ENCODE measurements at places on chromosomes 12 and 14.
A peak's percentile ranks its signal among the peaks of the same experiment; 100 is the strongest.

DNA sequence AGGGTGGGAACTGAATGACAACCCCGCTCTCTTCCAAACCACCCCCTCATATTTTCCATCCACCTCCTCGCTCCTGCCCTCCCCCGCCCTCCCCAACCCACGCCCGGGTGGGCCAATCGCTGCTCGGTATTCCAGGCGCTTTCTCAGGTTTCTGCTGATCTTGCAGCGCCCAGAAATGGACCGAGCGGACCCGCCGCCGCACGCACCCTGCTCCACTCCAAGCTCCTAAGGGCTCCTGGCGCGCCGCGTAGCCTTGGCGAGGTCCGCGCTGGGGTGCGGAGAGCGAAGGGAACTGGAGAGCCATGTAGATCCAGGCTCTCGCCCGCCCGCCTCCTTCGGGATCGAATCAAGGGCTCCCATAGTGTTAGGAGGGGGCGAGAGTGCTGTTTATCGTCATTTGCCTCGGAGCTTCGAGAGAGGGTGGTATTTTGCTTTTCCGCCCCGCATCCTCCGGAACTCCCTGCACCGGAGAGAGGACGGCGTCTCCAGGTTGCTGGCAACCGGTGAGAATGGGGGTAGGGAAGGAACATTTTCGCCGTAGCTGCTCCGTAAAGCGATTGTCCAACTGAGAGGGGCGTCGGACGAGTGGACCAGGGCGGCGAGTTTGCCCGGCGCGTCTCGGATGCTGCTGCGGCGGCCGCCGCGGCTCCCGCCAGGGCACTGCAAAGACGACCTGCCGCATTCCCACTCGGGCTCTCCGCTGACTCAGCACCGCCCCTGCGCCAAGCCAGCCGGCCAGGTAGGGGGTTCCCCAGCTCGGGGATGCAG lies at the start of gene KCNA1:
TSS of gene KCNA1 (plus strand) at position 172 of the 768 bp plus-strand sequence. CDS start 1,474 bp downstream, outside the sequence.
- no peak for DNase-seq

DNA sequence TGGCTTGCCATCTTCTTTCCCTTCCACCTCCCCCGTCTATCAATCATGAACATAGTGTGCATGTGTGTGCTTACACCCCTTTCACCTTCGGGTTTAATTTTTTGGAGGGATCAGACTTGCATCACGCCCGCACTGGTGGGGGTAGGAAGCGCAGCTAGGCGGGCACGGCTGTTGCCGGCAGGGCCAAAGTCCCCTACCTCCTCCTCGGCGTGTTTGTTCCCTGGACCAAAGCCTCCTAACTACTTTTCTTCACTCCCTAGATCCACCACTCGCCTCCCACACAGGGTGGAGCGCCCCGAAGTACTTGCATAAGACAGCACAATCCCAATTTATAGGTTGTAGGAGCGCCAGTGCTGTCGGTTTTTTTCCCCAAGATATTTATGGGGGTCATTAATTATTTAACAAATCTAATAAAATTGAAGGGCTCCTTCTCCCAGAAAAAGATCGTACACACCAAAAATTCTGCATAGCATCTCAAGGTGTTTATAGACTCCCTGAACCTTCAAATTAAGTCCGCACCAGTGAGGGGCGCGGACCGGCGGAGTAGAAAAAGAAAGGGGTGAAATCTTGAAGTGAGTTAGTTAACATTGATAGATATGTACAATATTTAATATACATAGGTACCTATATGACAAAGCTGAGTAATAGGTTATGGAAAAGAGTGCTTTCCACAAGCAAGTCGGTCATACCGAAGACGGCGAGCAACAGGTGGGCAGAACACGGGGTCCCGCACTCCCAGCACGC lies 717 bp downstream of the PKP2 start:
- DNase-seq = no peak

GRCh38 chr12:65188179-65188701 lies 18.9 kb downstream of the LEMD3 start:
- DNase-seq = no peak

DNA sequence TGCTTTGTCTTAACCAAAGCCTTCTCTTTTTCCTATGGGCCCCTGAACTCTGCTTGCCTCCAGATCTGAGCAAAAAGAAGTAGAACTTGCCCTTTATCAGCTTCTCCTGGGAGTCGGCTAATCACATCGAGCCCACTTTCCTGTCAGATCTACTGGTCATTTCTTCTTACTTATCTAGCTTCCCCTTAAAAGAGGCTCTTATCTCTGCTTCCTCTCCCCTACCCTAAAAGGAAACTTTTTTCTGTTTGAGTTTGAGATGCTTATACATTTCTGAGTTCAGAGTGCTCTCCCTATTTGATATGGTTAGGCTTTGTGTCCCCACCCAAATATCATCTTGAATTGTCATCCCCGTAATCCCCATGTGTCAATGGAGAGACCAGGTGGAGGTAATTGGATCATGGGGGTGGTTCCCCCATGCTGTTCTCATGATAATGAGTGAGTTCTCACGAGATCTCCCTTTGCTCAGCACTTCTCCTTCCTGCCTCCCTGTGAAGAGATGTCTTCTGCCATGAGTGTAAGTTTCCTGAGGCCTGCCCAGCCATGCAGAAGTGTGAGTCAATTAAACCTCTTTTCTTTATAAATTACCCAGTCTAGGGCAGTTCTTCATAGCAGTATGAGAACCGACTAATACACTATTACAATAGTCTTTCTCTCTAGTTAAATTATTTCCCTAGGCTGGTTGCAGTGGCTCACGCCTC lies 114.7 kb upstream of the AMN1 start:
- no peak for DNase-seq

GRCh38 chr12:95017482-95017881 lies 14.0 kb upstream of the NDUFA12 start:
- DNase-seq = no peak

DNA sequence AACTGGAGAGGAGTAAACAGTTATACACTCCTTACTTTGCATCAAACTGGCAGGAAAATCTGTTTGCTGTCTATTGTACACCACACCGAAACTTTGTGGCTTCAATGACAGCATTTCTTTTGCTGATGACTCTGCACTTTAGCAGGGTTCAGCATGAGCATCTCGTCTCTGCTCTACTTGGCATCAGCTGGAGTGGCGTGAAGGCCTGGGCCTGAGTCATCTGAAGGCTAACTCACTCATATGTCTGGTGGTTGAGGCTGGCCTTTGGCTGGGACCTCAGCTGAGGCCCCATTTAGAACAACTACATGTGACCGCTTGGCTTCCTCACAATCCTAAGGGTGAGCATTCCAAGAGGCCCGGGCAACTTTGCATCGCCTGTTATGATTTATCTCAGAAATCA lies 28.7 kb upstream of the REP15 start:
- DNase-seq = peak; percentile 61

GRCh38 chr14:21326972-21327371 lies 47.1 kb downstream of the RPGRIP1 start:
- no peak for DNase-seq

GRCh38 chr14:87214558-87214957 lies 778.4 kb downstream of the GALC start:
- no peak for DNase-seq

DNA sequence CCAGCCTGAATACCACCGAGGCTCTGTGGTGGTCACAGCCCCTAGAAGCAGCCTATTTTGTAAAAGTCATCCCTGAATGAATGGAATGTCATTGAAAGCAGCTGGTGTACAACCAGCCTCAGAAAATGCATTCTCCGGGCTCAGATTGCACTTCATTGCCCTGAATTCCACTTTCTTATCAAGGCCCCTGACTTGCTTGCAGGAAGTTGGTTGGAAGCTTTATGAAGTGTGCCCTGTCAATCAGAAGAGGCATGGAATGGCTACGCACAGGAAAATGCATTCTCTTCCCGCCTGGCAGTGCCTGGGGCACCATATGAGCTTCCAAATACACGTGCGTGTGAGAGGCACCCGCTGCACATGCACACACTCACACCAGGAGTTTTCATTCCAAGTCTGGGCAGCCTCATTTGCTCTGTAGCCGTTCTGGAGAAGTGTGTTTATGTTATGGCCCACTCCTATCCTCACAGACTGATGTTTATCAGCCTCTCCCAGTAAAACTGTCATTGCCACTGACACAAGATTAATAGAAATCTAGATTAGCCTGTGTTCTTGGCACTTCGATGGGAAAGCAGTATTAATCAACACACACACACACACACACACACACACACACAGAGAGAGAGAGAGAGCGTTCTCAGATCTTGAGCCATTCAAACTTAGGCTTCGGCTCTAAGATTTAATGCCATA lies 63.9 kb downstream of the NUAK1 start:
- no peak for DNase-seq

DNA sequence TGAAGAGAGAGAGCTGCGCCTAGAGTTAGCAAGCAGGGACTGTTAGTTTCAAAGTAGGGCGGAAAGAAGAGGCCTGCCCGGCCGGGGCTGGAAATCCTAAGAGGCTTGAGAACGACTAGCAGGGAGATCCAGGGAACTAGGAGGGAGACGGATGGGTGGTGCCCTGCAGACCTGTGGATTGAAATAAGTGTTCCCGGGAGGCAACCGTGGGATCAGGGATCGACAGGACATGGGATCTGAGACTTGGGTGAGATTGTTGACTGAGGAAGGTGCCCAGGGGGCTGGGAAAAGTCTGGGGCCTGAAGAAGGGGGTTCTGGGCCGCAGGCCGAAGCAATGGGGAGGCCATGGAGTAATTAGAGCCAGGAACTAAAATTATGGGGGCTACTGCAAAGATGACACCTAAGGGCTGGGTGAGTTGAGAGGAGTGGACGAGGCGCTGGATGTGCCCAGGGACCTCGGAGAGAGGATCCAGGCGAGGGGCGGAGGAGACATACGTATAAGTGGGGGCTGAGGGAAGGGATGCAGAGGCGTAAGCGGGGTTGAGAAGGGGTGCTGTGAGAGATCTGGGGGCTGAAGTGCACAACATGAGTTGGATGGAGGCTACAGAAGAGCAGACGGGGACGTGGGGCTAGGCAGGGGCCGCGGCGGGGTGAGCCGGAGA lies 635 bp downstream of the LTA4H start:
- DNase-seq = no peak

DNA sequence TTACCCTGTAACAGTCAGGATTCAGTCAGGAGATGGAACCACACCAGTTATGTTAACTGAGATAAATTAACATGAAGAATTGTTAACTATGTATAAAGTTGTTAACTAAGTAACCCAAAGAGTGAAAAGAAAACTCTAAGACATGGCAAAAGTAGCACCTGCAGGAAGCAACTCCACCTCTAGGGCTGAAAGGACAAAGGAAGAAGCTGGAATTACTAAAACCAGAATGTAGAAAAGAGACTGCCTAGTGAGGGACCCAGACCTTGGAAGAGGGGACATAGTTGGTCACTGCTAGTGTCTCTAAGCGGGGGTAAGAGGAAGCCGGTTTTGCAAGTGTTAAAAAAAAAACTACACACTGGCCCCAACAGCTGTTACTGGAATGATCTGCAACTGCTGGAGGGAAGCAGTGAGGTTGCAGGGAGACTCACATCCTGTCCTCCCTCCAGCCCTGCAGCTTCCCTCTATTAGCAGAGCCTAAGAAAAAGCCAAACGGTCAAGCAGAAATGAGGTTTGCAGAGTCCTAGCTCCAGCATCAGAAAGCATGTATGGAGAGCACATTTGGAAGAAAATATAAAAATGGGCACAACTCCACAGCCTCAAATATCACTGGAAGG lies 39.8 kb downstream of the GPR135 start:
- no peak for DNase-seq

Data from activated CD4-positive, alpha-beta T cell treated with anti-CD3 and anti-CD28 coated beads, Interleukin-2, amount 50 U/mL, for 16 hours (primary cell).